ENCODE measurements at places on chromosomes 5 and 9.

DNA sequence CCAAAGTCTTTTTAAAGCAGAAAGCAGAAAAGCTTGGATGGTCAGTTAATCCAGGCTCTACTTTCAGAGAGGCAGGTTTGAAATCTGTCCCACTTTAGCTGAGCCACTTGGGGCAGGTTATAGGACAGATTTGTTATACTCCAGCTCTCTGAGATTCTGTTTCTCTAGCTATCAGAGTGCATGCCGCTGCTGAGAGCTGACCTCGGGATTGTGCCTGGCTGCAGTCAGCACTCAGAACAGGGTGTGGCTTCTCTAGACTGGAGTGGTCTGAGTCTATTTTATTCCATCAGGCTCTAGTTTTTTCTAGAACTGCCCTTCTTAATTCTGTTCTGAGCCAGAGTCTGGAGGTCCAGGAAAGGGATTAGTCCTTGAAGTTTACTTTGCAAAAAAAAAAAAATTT lies 67.7 kb downstream of the NDFIP1 start:
- no peak for DNase-seq

- DNase-seq: peak; percentile 28
Observed at GRCh38 chr5:141742866-141743851, 61.1 kb upstream of the ARAP3 start.

- no peak for DNase-seq
Observed at GRCh38 chr5:127891942-127892341, 188.8 kb downstream of the CCDC192 start.

DNA sequence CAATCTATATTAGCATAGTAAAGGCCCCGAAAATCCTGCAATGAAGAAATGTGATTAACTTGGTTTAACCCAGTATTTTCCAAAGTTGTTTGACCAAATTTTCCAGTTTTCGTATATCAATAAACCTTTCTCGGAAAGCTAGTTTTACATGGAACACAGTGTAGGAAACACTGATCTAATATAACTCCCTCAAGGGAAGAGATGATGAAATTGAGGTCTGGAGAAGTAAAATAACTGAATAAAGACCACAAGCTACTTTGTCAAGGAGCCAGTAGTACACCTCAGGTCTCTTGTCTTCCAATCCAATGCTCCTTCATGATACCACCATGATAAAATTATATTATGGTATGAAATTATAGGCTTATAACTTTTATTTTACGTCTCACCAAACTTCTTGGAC lies 118.1 kb upstream of the TARS1 start:
- peak; percentile 87 for DNase-seq

DNA sequence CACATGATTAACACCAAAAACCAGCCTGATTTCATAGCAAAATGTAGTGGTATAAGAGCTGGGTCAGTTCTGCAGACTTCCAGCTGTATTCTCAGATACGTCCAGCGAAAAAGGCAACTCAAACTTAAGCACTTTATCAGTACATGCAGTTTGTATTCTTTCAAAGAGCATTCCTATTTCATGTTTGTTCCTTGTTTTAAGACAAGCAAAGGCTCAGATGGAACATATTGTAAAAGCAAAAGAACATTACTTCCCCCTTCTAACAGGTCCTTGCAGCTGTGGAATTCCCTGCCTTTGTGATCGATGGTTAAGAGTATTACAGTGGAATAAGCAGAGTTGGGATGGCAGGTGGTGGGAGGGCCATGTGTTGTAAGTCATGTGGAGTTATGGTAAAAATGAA lies 86.3 kb upstream of the GRHPR start:
- DNase-seq: no peak

DNA sequence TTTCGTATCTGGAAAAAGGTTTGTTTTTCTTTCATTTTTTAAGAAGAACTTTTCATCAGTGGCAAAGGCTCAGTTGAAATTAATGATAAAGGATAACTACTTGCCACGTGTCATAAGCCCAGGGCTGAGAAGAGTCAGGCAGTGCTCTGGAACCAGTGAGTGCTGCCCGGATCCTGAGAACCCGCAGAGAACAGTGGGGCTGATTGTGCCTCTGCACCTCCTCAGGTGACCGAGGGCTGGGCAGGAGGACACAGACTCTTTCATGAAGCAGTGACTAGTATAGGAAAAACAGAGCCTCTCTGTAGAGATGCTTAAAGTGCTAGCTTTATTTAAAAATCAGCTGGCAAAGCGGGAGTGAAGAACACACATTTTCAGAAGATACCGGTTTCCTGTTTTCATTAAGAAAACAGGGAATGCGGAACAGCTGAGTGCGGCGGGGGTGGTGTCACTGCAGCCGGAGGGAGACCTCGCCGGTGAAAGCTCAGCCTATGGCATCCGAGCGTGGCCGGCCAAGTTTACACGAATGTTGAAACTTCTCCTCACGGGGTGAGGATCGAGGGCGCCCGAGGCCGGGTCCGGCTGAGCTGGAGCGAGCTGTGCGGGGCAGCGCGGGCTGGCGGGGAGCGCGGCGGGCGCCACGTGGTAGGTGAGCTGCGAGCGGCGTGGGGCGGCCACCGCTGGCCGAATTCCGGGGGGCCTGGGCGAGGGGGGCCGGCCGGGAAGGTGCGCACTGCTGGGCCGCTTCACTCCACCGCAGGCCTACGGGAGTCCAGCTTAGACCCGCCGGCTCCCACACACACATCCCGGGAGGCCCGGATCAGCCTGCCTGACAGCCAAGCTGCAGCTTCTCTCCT lies 134.7 kb upstream of the DMRT1 start:
- DNase-seq: peak; percentile 64

GRCh38 chr9:9612270-9612669 lies 1000.5 kb downstream of the PTPRD start:
- DNase-seq: no peak

GRCh38 chr9:34546834-34547827 lies 24.3 kb upstream of the ENHO start:
- DNase-seq: peak; percentile 79

Measured in fibroblast of mammary gland (primary cell).